ENCODE measurements at places on chromosomes 2 and 18.
A peak's percentile ranks its signal among the peaks of the same experiment; 100 is the strongest.

- no peak for DNase-seq
These were observed 35.5 kb downstream of the ZNF532 start for GRCh38 chr18:58900015-58900649.

- DNase-seq: no peak
These were observed 84.8 kb downstream of the CTIF start for GRCh38 chr18:48623468-48624235.

- no peak for DNase-seq
These were observed 28.6 kb upstream of the NCKAP5 start for GRCh38 chr2:133596701-133597393.

DNA sequence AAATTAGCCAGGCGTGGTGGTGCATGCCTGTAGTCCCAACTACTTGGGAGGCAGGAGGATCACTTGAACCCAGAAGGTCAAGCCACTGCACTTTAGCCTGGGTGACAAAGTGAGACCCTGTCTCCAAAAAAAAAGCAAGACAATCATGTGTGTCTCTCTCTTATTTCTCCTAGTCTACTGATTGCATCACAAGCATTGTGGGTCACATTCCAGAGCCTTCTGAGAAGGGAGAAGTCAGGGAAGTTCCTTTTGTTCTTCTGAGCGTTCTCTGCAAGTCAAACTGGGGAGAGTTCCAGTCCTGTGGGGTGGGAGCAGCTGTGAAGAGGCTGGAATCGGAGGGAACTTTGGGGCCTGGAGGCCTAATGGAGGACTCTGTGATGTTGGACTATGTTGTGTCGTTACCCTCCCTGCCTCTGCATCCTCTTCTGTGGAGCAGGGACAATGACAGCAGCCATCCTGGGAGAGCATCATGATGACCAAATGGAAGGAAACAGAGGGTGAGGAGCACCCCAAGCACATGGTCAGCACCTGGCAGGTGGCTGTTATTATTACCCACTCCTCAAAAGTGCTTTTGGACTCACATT lies 115.4 kb downstream of the MRO start:
- no peak for DNase-seq

DNA sequence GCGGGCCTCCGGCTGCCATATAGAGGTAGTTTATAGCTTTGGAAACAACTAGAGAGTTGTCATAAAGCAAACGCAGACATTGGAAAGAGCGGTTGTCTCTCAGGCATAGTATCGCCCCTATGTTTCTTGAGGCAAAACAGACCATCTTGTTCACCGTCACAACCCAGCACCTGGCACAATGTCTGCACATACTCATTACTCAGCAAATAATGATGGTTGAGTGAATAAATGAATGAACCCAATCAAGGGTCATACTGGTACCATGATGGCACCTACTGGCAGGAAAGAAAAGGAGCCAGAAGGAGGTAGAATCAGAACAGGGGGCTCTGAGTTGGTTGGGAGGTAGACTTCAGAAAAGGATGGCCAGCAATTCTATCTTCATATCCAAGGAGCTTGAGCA lies 118.5 kb downstream of the ANTXR1 start:
- no peak for DNase-seq

- no peak for DNase-seq
These were observed 464.0 kb downstream of the TRIB2 start for GRCh38 chr2:13180729-13181128.

GRCh38 chr2:86608832-86609410 lies 14.7 kb downstream of the RNF103 start:
- no peak for DNase-seq

DNA sequence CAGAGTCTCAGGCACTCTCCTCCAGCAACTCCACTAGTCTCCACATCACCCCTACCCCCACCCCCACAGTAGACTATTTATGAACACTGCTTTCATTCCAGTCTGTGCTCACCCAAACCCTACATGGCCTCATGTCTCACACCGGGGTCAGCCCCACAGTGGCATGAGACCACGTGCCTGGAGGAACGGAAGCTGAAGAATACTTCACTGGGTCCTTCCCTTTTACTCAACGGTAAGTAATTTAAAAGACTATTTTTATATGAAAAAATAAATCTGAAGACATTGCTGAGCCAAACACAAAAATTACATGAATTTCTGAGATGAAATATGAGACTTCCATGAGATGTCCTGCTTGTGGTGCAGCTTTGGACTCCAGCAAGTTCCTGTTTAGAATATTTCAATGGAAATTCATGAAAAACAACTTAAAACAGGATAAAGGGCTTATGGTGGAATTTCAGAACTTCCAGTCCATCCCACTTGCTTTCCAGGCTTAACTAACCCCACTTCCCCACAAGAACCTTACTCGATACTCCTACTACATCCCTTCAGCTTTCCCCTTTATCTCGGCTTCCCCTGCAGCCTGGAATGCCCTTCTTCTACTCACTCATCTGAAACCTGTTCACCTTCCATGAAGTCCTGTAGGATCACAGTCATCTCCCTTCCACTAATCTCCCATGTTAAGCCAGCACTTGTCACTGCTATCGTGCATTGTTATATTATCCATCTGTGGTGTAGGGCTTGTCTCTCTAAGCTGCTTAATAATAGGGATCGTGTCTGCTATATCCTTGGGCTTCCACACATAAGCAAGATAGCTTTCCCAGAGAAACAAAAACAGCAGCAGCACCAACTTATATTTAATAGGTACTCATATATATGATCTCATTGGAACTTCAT lies 47.9 kb downstream of the SLC14A1 start:
- no peak for DNase-seq

GRCh38 chr2:27710640-27711430 lies 47.1 kb downstream of the SLC4A1AP start:
- DNase-seq: no peak

DNA sequence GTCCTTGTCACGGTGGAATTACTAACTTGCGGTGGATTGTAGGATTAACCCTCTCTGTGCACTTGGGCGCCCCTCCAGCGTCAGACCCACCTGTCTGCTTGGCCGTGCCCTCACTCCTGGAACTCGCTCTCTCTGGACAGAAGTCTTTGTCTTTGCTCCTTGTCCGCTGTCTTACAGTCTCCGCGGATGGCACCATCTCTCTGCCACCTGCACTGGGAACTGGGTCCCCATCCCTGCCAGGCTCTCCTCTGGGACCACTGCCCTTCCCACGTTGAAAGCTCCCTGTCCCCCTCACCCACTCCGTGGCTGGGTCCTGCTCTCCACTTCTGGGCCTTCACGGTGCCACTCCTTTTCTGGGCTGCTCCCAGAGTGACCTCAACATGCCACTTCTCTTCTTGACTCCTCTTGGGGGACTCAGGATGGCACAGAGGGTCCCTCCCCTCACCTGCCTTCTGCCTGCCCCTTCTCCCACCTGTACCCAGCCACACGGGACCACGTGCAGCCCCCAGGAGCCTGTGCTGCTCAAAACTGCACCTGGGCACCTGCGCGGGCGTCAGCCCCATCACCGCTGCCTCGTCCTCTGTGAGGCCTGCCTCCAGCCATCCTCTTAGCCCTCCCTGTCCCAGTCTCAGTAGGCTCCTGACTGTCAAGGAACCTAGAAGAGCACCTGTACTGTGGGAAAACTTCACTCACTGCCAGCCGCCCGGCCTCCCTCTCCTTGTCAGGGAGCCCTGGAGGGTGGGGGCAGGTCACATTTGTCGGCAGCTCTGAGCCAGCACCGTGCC lies 11.1 kb downstream of the CNDP2 start:
- DNase-seq: no peak

DNA sequence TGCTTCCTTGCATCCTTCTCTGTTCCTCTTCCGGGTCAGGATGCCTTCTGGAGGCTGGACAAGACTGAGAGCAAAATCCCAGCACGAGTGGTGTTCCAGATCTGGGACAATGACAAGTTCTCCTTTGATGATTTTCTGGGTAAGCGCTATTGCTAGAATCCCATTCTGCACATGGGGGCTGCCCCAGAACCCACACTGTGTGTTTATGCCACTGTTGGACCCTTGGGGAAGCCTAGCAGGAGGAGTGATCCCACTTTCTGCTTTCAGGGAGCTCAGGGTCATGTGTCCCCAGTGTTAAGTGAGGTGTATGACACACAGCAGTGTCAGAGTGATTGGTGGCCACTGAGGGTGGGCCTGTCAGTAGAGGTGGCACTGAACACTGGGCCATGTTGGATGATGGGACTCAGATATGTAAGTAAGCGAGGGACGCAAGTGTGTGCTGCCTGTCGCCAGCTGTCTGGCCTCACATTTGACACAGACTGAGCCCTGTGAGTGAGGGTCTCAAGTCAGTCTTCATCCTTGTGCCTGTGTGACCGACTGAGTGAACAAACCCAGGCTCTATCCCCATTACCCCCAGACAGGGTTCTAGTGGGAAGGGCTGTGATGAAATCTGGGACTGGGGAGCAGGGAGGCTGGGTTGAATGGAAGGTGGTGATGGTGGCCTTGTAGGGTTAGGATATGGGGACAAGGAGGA lies 220.9 kb downstream of the DYSF start:
- DNase-seq: no peak

GRCh38 chr2:108621087-108621559 lies 86.9 kb downstream of the LIMS1 start:
- DNase-seq: no peak

GRCh38 chr2:45884126-45884525 lies 232.7 kb downstream of the PRKCE start:
- DNase-seq: no peak

DNA sequence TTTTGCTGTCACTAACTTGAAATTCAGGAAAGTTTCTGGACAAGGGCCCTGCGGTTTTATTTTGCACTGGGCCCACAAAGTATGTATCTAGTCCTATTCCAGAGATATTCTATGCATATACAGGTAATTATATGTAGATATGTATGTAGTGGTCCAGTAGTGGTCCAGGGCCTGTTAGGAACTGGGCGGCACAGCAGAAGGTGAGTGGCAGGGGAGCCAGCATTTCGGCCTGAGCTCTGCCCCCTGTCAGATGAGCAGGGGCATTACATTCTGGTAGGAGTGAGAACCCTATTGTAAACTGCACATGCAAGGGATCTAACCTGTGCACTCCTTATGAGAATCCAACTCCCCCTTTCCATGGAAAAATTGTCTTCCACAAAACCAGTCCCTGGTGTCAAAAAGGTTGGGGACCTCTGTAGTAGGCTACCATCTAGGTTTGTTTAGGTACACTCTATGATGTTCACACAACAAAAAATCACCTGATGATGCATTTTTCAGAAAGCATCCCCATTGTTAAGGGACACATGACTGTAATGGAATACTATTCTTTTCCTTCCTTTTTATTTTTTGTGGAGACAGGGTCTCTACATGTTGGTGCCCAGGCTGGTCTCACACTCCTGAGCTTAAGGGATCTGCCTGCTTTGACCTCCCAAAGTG lies 2.8 kb upstream of the PPP4R3B start:
- peak; percentile 7 for DNase-seq

DNA sequence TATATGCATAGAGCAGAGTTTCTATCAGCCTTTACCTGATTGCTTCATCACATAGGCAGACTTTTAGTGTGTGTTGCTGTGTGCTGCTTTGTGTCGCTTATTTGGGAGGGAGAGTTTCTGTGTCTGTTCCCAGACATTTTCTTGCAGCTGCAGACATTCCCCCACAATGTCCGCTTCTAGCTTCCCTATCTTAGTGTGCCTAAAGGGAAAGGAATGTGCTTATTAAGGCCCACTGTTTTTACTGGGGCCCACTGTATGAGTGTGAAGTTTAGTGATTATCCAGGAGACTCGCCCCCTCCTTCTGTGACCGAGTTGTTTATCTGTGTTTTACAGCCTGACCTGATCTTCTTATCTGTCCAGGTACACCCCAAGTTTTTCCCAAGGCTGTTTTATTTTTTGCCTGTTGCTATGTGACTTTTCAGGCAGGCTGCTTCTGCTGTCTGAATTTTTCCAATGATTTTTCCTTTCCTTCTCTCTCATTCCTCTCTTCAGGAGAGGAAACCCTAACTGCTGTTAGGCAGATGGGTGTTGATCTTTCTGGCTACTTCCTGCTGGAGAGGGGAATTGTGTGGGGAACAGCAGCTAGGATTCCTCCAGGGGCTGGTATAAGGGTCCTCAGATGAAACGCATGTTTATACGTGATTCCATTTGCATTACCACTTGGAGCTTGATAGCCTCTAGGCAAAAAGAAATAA lies 47.6 kb downstream of the STK17B start:
- DNase-seq: no peak

DNA sequence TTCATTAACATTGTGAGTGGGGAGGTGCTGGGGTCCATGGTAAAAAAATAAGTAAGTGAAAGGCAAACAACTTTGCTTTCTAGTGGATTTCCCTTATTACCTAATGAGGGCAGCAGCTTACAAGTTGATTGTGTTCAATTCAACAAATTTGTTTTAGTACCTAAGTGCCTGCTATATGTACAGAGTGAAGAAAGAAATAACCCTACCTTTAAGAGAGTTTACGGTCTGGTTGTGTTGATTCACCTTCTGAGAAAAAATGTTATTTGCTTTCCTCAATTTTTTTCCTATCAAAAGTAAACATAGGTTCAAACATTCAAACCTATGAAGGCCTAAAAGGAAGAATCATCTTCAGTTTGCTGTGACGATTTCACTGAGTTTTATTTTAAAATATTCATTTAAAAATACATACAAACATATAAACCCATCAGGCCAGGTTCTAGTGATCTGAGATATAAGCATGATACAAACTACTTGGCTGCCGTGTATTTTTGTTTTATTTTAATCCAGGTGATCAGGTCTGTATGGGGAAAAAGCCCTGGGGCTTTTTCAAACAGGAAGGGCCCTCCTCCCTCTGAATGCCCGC lies 1.5 kb upstream of the SPTBN1 start:
- no peak for DNase-seq

GRCh38 chr2:158729873-158730620 lies 65.1 kb upstream of the DAPL1 start:
- DNase-seq: no peak

DNA sequence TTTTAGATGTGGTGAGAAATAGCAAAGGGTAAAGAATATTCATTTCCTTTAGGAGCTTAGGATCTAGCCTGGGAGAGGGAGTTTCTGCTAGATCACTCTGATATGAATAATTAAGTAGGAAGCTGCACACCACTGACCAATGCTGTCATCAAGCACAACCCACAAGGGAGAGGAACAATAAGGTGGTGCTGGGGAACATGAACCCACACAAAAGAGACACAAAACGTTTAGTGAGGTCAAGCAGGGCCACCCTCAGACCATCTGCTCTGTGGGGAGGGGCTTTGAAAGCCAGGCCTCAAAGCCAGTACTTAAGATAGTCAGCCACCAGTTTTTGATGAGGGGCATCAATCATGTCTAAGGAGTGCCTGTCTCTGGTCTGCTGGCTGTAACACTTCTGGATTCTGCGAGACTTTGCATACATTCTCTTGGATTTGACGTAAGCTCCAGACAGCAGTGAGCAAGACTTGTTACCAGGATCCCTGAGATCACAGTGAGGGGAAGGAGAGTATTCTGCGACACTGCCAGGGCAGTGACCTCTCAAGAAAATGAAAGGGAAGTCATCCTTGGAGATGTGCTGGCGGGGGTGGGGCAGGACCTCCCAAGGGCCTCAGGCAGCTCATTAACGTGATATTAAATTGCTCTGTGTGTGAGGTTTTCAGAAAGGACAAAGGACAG lies 127.0 kb downstream of the CCBE1 start:
- DNase-seq: no peak

GRCh38 chr2:213336253-213336770 lies 52.0 kb downstream of the SPAG16 start:
- DNase-seq: no peak

DNA sequence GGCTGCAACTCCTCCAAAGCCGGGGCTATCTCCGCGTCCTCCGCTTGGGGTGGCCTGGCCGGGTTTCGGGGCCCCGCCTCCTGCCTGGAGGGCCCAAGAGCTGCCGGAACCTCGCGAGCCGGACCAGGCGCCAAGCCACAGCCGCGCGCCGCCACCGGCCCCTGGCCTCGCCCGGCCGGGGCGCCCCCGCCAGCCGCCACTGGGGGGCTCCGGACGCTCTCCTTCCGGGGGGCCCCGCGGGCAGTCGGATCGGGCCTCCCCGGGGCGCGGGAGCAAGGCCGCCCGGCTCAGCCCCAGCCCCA lies 17.4 kb upstream of the HAAO start:
- no peak for DNase-seq

GRCh38 chr2:148282201-148282600 lies 261.3 kb downstream of the MBD5 start:
- DNase-seq: no peak

Measured in NCI-H1694 (cell line).